ENCODE measurements at places on chromosomes 2 and 18. TPM values are rescaled to one million over a fixed set of nuclear protein-coding genes. Genes with fewer than 3 reads are reported as not detected.

- DNase-seq = peak; percentile 71
These were observed 50.6 kb downstream of the TRAF3IP1 start for GRCh38 chr2:238370823-238371372.

- no peak for DNase-seq
These were observed 117.7 kb downstream of the ZNF516 start for GRCh38 chr18:76377359-76377756.

SIX3 gene
- polyA plus RNA-seq = not detected

- DNase-seq = no peak
These were observed 1076.5 kb upstream of the ZEB2 start for GRCh38 chr2:145596416-145596815.

HOXD11 gene
- polyA plus RNA-seq = 0.19 TPM

DNA sequence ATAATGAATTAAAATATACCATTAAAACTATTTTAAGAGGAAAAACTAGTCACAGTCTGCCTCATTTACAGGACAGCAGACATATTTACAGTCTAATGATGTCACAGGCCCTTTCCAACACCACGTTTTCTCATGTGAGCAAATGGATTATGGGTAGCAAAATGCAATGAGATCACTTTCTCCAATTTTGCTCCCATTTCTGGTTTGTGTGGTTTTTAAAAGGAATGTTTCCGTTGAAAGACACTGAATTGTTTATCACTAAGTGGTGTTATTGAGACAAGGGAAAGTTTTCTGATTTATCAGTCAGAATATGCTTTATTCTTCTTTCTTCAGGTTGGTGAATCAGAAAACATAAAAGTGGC lies 11.4 kb upstream of the NR4A2 start:
- no peak for DNase-seq

- no peak for DNase-seq
These were observed 659.4 kb upstream of the CHAC2 start for GRCh38 chr2:53108246-53108645.

GRCh38 chr2:159609811-159610549 lies 6.4 kb downstream of the BAZ2B start:
- DNase-seq = no peak

DNA sequence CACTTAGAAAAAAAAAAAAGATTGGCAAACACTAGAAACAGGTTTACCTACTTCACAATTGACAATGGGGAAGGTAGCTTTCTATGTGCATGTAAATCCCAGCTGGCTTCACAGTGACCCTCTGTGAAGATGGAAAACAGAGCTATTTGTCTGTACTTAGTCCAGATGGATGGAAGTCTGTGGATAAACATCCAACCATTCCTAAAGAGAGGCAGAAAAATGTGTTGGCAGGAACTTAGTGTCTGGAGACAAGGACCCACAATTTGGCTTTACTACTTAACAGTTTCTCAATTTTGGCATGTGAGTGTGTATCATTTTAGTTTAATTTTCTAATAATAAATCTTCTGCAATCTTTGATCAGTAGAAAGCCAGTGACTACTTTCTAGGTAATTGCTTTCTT lies 154.4 kb downstream of the RAD51AP2 start:
- no peak for DNase-seq

DNA sequence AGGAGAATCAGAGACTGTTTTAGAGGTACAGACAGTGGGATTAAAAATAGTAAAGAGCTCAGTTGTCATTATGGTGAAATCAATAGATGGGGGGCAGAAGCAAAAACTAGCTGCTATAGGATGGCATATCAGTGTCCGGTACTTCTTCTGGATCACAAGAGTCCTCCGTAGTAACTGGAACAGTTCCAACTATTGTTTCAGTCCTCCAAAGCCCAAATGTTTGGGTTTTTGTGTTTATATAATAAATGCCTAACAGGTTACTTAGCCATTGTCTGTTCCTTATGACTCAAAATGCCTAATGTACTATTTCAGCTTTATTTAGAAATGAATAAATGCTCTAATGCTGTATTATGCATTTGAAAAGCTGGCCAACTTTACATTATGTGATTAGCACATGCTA lies 401.2 kb downstream of the PTH2R start:
- DNase-seq = no peak

GPR35 gene
- not detected for polyA plus RNA-seq

DNA sequence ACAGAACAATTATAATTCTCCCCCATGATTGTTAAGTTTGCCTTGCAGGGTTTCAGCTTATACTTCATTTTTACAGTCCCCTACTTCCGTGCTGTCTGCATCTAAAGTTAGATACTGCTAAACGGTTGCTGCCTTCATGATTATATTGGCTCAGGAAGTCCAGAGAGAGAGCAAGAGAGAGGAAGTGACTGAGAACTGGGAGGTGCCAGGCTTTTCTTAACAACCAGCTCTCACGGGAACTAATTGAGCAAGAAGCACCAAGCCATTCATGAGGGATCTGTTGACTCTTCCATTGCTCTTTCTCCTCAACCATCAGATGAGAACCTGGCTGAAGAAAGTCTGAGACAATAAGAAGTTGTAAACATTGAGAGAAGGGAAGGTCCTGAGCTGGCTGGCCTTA lies 125.5 kb upstream of the SIX2 start:
- DNase-seq = no peak

- peak; percentile 15 for DNase-seq
These were observed 30.9 kb upstream of the UBE2F start for GRCh38 chr2:237935740-237936452.

- DNase-seq = no peak
These were observed 70.2 kb downstream of the HRH4 start for GRCh38 chr18:24530630-24531111.

- no peak for DNase-seq
These were observed 836.7 kb downstream of the CBLN2 start for GRCh38 chr18:71707400-71707799.

PPP4R1 gene
- polyA plus RNA-seq = 67.9 TPM

CFAP221 gene
- not detected for polyA plus RNA-seq

PROM2 gene
- 2.8 TPM for polyA plus RNA-seq

GRCh38 chr18:75157851-75158250 lies 51.1 kb downstream of the PTGR3 start:
- no peak for DNase-seq

DNA sequence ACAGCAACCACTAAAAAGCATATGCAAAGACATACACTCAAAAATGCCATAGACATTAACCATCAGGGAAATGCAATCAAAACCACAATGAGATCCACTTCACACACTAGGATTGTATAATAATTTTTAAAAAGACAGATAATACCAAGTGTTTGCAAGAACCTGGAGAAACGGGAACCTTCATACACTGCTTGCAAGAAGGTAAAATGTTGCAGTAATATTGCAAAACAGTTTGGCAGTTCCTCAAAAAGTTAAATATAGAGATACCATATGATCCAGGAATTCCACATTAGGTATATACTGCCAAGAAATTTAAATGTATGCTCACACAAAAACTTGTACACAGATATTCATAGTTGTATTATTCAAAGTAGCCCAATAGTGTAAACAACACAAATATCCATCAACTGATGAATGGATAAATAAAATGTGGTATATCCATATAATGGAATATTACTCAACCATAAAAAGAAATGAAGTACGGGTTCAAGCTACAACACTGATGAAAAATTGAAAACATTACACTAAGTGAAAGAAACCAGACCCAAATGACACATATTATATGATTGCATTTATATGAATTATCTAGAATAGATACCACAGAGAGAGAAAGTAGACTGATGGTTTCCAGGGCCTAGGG lies 14.7 kb upstream of the CHMP3 start:
- DNase-seq = no peak

NEU2 gene
- polyA plus RNA-seq = not detected

GRCh38 chr2:229088517-229088913 lies 182.6 kb downstream of the PID1 start:
- no peak for DNase-seq

- no peak for DNase-seq
These were observed 8.7 kb downstream of the GYPC start for GRCh38 chr2:126664639-126665038.

DNA sequence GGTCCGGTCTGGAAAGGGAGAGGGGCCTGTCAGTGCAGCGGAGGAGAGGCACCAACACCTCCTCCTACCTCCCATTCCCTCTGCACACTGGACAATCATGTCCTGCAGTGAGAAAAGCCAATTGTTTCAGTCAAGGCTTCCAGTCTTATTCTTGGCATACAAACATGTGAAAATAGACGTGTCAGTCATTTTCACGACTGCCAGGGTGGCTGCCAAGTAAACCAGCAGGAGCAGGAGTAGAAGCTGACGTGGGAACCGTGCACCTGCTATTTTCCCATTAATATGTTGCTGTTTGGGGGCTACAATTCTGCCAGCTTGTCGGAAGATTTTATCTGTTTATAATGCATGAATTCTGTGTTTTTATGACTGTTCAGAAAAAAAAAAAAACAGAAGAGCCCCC lies 202.3 kb downstream of the SPP2 start:
- no peak for DNase-seq

DNA sequence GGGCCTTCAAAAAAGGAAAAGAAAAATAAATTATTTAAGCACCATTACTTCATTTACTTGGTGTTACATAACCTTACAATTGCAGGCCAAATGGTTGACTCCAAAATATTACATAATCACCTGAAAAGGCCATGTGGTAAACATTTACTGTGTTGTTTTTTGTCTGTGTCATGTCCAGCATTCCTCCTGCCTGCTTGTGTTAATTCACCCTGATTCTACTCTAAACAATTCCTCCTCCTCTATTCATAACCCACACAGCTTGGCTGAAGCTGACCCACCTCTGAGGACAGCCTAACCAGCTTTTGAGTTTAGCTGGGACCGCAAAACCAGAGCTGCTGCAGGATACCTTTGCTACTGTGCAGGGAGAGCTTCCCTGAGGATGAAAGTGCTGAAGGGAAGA lies 35.4 kb downstream of the TMX3 start:
- no peak for DNase-seq

DNA sequence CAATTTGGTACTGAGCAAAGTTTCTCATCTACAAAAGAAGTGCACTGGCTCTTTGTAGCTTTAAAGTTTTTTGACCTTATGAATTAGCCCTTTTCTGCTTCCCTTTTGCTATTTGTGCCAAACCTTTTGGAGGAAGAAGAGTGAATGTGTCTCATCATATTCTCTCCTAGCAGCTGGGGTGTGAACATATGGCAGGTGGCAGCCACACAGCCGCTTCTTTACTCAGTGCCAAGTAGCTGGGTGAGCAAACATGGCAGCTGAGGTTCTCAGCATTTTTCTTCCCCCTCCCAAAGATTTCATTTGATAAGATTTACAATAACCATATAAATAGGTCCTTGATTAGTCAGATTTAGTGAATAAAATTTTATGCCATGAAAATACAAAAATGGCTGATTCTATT lies 46.7 kb upstream of the STK17B start:
- no peak for DNase-seq

DNA sequence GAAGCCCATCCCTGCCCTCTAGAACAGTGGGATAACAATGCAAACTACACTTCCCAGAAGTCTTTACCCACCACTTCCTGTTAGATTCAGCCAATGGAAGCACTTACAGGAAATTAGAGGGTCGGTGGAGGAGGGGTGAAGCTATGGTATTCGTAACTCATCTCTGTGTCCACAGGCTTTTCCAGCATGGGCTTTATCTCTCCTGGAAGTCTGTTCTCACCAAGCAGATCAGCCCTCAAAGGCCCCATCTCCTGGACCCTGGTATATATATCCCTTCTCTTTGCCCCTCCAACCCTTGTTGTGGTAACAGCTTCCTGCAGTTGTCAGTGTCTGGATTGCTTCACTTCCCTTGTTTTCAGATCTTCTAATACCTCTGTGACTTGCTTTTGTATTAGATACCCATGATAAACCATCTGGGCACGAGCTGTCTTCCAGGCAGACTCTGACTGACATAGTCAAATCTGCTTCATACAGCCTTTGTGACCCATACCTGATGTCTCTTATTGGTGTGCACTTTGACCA lies 475.0 kb upstream of the POU3F3 start:
- DNase-seq = peak; percentile 51

DNA sequence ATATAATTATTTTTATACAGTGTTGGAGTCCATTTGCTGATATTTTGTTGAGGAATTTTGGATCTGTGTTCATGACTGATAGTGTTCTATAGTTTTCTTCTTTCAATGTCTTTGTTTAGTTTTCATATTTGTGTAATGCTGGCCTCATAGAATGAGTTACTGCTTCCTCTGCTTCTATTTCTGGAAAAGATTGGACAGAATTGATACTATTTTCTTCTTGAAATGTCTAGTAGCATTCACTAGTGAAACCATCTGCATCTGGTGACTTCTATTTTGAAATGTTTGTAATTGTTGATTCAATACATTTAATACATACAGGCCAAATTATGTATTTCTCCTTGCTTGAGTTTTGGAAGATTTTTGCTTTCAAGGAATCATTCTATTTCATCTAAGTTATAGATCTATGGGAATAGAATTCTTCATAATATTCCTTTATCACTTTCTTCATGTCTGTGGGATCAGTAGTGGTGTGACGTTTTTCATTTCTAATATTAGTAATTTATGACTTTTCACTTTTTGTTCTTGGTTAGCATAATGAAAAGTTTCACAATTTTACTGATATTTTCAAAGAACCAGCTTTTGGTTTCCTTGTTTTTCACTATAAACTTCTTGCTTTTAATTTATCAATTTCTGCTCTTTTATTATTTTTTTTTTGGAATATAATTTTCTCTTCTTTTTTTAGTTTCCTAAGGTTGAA lies 509.9 kb upstream of the VRK2 start:
- no peak for DNase-seq

LYPD1 gene
- polyA plus RNA-seq = 6.9 TPM

DNA sequence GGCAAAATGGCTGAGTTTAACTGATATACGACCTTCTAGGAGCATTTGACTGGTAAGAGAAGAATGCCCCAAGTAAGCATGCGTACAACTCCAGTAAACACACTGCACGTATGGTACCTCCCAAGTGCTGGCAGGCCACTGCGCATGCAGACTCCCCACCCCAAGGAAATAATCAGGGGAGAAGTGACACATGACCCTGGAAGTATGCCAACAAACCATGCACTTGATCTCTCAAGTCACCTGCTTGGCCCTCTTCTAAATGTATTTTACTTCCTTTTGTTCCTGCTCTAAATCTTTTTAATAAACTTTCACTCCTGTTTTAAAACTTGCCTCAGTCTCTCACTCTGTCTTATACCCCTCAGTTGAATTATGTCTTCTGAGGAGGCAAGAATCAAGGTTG lies 129.8 kb upstream of the COL5A2 start:
- no peak for DNase-seq

- no peak for DNase-seq
These were observed 285.4 kb downstream of the ZNF516 start for GRCh38 chr18:76209597-76209996.

REG1B gene
- not detected for polyA plus RNA-seq

EDAR gene
- 0.18 TPM for polyA plus RNA-seq

INSIG2 gene
- 24.4 TPM for polyA plus RNA-seq

- no peak for DNase-seq
These were observed 167.6 kb downstream of the VWC2L start for GRCh38 chr2:214578442-214578841.

DNA sequence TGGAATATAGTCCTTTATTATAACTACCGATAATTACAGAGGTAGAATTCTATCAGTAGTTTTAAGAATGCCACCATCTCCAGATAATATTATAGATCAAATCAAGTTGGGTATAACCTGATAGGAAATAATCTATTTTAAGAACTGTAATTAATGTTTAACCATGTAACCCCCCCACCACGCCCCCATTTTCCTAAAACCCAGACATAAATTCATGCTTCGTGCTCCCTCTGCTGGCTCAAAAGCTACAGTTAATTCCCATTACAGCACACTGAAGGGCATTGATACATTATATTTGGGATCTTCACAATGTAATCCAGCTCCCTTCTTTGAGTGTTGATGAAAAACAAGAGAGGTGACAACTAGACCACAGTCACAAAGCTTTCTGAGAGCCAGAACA lies 228.0 kb upstream of the SMAD7 start:
- DNase-seq = peak; percentile 25

TRIB2 gene
- 53.3 TPM for polyA plus RNA-seq

MYO5B gene
- 1.5 TPM for polyA plus RNA-seq

All from muscle of arm (tissue), 14 donors.